NCI-H2081 (cell line): ENCODE measurements at places on chromosomes 4 and X.
A peak's percentile ranks its signal among the peaks of the same experiment; 100 is the strongest.

DNA sequence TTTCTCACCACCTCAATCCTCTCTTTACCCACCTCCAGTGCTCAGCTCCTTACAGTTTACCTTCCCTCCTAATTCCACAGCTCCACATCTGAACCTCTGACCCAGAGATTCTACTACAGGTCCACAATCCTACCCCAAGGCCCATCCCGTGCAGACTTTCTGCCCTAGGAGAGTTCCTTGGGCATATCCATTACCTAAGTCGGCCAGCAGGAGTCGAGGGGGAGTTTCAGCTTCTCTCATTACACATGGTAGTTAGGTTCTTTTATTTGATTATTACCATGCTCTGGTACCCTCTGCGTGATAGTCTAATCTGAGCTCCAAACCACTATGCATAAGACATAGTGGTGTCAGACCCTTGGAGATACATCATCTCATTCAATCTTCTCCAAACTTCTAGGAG lies 117.9 kb downstream of the SH3RF1 start:
- no peak for DNase-seq

DNA sequence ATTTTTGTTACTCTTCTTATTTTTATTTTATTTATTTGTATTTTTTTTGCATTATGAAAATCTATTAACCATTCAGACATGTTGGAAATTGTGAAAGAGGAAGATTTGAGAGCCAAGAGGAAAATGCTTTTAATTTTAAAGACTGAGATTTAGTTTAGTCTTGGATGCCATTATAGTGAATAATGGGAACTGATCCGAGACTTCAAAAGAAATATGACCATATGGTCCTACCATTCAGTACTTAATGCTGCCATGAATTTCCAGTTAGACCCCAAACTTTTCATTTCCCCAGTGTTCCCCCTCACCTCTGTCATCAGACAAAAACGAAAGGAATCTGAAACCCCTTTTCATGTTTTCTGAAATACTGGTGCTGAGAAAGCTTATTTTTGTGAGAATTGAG lies 95.5 kb downstream of the TENM3 start:
- DNase-seq: no peak

GRCh38 chr4:168487282-168488035 lies 7.2 kb upstream of the DDX60L start:
- DNase-seq: no peak

- no peak for DNase-seq
These were observed 42.4 kb upstream of the GATB start for GRCh38 chr4:151803246-151803645.

DNA sequence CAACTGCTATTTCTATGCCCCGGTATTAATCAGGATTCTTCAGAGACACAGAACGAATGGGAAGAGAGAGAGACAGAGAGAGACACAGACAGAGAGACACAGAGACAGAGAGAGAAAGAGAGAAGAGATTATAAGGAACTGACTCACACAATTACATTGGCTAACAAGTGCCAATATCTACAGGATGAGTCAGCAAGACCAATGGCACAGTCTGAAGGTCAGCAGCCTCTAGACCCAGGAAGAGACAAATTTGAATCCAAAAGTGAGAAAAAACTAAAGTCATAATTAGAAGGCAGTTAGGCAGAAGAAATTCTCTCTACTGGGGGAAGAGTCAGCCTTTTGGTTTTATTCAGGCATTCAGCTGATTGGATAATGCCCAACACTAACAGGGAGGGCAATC lies 187.3 kb downstream of the MAB21L2 start:
- DNase-seq: no peak

GRCh38 chr4:170691168-170691567 lies 601.4 kb upstream of the AADAT start:
- DNase-seq: no peak

- no peak for DNase-seq
These were observed 276.4 kb downstream of the PDGFC start for GRCh38 chr4:156695163-156695562.

DNA sequence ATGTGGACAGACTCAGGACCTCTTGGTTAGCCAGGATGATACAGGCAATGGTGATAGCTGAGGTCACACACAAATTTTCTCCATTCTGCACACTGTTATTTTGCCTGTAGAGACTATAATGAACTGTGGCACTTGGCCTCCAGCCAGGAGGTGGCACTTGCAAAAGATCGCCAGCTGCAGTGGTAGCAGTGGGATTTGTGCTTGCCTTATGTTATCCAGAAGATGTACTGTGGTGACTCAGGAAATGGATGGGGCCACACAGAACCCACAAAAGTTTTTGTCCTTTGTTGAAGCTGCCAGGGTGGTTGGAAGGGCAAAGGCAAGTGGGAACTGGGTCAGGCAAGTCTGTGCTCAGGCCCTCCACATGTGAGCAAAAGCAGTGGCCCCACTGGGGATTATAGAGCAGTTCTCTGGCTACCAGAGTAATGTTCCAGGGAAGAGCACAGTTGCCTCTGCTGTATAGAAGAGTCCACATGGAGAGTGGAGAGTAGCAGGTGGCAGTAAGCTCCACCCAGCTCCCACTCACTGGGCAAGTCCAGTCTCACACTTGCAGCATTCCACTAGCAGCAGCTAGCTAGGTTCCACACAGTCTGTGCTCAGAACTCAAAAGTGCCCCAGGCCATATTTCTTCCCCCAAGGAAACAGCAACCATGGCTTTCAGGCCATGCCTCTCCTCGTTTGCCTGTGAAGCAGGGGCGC lies 5.9 kb upstream of the C4orf17 start:
- peak; percentile 47 for DNase-seq

- DNase-seq: no peak
These were observed 64.8 kb downstream of the HPGD start for GRCh38 chr4:174457468-174457867.
